Stimulated activated CD4-positive, alpha-beta T cell treated with anti-CD3 and anti-CD28 coated beads, Interleukin-4, amount 100 ng/mL, for 4 hours (primary cell): ENCODE measurements at places on chromosomes 7 and 10.

DNA sequence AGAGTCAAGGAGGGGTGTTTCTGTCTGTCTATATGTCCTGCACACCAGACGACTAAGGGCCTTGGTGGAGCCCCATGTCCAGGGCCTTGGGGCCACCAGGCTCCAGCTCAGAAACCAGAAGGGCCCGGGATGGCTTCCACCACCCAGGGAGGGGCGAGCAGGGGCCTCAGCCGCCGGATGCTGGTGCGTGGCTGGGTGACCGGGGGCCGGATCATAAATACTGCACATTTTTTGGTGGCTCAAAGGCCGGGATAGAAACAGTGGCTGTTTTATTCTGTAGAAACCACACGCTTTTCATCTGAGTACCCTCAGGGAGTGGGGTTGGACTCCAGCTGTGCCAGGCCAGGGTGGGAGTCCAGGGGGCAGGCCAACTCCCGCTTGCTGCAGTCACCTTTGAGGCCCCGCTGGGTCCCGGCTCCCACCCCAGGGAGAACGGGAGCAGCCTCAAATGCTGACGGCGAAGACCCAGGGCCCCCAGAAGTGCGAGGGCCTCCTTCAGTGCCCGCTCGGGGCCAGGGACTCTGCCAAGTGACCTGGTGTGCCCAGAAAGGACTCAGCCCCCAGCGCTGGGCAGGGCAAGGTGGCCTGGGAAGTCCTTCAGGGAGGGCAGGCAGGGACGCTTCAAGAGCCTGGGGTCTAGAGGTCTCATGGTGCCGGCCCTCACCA lies 28.2 kb downstream of the PDGFA start:
- no peak for DNase-seq

DNA sequence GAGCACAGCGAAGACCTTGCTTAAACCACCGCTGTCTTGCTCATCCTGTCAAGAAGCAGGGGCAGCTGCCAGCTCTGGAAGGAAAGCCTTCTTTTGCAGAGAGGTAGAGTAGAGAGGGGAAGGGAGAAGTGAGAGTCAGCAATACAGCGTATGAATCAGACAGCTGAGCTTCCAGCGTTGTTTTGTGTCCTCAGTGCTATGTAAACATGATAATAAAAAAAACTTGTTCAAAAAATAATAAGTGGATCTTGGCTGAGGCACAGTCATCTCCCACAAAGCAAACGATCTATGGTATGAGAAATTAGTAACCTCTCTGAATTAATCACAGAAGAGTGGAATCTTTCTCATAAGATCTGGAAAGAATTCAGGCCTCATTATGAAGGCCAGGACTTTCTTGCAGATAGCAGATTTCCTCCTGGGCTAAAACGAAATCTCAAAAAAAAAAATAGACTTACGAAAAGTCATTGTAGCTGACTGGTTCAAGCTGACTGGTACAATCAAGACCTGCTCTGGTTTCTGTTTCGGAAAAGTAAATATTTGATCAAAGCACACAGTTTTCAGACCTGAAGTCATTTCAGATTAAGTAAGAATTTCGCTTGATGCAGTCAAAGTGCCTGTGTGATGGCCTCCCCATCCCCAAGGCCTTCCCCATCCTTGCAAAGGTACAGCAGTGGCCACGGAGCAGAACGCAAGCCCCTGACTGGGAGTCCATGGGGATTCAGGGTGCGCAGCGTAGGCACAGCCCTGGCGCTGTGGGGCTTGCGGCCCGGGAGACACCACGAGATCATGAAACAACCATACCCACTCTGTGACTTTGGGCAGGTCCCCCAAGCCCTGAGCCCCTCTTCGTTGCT lies 29.4 kb downstream of the CHST15 start:
- DNase-seq = no peak

- no peak for DNase-seq
Observed at GRCh38 chr10:127983344-127984100, 76.6 kb downstream of the PTPRE start.

GRCh38 chr7:156162451-156162850 lies 350.2 kb upstream of the SHH start:
- no peak for DNase-seq

DNA sequence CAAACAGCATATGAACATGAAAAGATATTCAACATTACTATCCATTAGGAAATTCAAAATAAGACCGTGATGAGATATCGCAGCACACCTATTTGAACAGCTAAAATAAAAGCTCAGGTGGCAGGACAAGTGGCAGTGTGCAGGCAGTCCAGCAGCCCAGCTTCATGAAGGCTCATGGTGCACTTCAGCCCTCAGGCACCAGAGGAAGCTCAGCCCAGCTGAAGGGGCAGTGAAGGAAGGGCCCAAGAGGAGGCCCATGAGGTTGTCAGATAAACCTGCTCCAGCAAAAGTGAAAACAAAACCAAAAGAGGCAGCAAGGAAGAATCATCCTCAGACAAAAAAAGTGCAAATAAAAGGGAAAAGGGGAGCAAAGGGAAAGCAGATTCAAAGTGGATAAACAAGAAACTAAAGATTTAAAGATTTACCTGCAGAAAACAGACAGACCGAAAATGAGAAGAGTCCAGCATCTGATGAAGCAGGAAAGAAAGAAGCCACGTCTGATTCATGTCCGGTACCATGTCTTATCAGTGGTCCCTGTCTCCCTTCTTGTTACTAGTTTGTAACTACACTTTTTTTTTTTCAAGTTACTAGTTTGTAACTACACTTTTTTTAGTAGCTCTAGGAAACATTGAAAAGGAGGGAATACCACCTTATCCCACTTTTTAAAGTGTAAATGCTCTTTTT lies 15.0 kb upstream of the FAM24B start:
- no peak for DNase-seq

GRCh38 chr10:47261121-47261520 lies 38.9 kb upstream of the GDF10 start:
- DNase-seq = peak; percentile 29

- DNase-seq = no peak
Observed at GRCh38 chr7:50315739-50316671, 11.5 kb downstream of the IKZF1 start.
